ENCODE measurements at places on chromosomes 2 and 18. TPM values are rescaled to one million over a fixed set of nuclear protein-coding genes. Genes with fewer than 3 reads are reported as not detected.

Gene SLC16A14
- not detected for total RNA-seq

Gene SP140
- not detected for total RNA-seq

Gene SERPINB3
- not detected for total RNA-seq

Gene OR6B2
- not detected for total RNA-seq

Gene ADGRF3
- not detected for total RNA-seq

Gene ZNF385B
- 0.49 TPM for total RNA-seq

Gene GKN2
- total RNA-seq, result not detected

Gene TMEM127
- total RNA-seq, result 29.6 TPM

Gene DTNA
- 10.8 TPM for total RNA-seq

Gene KHK
- total RNA-seq, result not detected

Gene PTH2R
- total RNA-seq, result not detected

Gene ECEL1
- total RNA-seq, result not detected

Gene HMSD
- total RNA-seq, result not detected

Gene TYMS
- 17.6 TPM for total RNA-seq

Gene SMCHD1
- total RNA-seq, result 29.5 TPM

Gene FBXO48
- 0.31 TPM for total RNA-seq

Gene CD8A
- not detected for total RNA-seq

Gene FBXO41
- total RNA-seq, result 1.7 TPM

Gene RESP18
- total RNA-seq, result not detected

Gene SPRED2
- total RNA-seq, result 16.4 TPM

Gene DSG4
- not detected for total RNA-seq

Gene TSPYL6
- total RNA-seq, result not detected

Gene CXCR2
- not detected for total RNA-seq

Gene CYP27A1
- total RNA-seq, result 15.7 TPM

Gene ALLC
- not detected for total RNA-seq

Gene MYO5B
- 0.25 TPM for total RNA-seq

Gene ASIC4
- not detected for total RNA-seq

Gene CD226
- not detected for total RNA-seq

Gene CDCA7
- 3.9 TPM for total RNA-seq

Gene PROKR1
- not detected for total RNA-seq

Gene SERPINB2
- not detected for total RNA-seq

Gene UGT1A3
- not detected for total RNA-seq

Gene ALPI
- total RNA-seq, result not detected

Gene TFPI
- total RNA-seq, result 325 TPM

Gene XDH
- total RNA-seq, result not detected

Gene SDC1
- total RNA-seq, result 1.6 TPM

Gene TMEM214
- total RNA-seq, result 65.0 TPM

Gene CD207
- not detected for total RNA-seq

Gene ERCC3
- 24.5 TPM for total RNA-seq

Gene CIDEA
- not detected for total RNA-seq

Gene LYPD6
- total RNA-seq, result not detected

Gene GALNT13
- total RNA-seq, result 0.25 TPM

Gene DSEL
- total RNA-seq, result 35.2 TPM

Gene WDR75
- 34.7 TPM for total RNA-seq

Gene RNF152
- total RNA-seq, result 2.3 TPM

Gene RGPD3
- 0.50 TPM for total RNA-seq

Gene CCDC148
- not detected for total RNA-seq

Gene SEPTIN10
- 85.5 TPM for total RNA-seq

Gene GPBAR1
- 0.50 TPM for total RNA-seq

Gene PLGLB2
- 0.68 TPM for total RNA-seq

Gene TBR1
- total RNA-seq, result not detected

All from cardiac ventricle fibroblast (primary cell).